ENCODE measurements at places on chromosomes 1 and 21. TPM values are rescaled to one million over a fixed set of nuclear protein-coding genes. Genes with fewer than 3 reads are reported as not detected.
A peak's percentile ranks its signal among the peaks of the same experiment; 100 is the strongest.

- DNase-seq: peak; percentile 29
Observed at GRCh38 chr1:13965770-13966398, 265.9 kb downstream of the PRDM2 start.

GRCh38 chr1:171213559-171214454, 28.7 kb downstream of the FMO2 start:
- no peak for DNase-seq

DNA sequence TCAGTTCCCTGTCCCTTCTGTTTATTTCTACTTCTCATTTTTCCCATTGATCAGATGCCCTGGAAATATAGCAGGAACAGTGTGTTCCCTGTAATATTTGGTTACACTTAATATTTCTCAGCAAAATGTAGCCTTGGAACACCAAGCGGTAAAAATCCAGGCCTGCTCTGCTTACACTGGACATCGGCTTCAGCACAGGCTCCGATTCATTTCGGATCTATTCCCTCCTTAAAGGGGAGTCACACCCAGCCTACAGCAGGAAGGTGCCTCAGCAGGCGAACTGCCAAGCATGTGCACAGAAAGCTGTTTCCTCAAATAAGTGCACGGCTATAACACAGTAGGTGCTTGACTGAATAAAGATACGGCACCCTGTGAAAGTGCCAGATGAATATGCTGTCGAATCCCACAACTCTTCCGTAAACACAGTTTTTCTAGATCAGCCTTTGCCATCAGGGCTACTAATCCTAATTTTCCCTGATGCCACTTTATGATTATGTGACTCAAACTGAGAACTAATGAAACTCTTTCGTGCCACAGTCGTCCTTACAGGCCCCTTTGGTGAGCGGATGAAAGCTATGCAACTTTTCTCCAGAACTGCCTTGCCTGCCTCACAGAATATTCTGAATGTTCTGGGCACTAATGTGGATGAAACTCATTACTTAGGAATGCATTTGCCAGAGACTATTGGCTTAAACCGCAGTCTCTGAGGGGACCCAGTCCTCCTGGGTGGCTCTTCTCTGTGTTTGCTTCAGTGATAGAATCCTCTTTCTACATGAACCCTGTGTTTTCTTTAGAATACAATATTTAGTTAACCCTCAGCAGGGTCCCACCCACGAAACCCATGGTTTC, 275.5 kb upstream of the RUNX1 start:
- peak; percentile 88 for DNase-seq

DNA sequence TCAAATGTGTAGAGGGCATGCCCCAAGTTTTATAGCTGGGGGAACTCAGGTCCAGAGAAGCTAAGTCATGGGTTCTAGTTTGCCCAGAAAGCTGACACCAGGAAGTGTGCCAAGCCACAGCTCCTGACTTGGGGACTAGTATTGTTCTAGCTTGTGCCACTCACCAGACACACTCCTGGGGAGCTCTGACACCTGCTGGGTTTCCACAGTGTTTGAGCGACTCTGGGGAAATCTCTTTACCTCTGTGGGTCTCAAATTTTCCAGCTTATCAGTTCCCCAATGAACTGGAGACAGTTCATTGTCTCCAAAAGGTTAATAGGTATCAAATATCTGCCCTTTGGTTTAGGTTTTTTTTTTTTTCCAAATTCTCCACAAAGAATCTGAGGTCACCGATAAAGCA, 4.2 kb downstream of the KISS1 start:
- no peak for DNase-seq

DNA sequence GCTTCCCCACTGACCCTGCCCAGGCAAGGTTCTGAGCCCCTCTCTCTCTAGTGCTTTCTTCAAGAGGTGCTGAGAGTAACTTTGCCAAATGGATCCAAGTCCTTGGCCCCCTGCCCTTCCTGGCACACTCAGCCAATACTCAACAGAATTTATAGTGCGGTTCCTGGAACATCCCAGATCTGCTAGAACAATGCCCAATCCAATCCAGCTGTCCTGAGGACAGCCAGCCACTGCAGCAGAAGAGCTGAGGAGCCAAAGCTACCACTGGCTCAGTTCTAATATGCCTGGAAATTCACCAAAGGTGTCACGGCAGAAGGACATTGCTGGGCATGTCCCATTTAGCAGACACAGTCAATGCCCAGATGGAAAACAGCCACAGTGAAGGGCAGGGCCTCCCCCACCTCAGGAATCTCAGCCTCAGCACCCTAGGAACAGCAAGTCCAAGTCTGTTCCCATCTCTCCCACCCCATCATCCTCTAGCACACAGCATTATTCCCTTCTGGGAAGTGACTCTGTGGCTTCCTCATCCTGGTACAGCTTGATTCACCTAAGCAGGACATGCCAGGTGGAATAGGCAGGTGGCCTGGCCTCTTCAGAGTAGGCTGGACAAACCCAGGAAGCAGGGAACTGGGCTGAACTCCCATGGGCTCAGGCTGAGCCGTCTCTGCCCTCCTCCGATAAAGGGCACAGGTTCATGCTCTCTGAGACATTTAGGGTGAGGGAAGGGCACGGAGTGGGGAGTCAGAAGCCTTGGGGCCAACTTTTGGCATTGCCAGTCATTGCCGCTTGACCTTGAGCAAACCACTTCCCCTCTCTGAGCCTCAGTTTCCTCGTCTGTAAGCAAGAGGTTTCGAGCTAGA, 24.6 kb downstream of the PMVK start:
- DNase-seq: no peak

DNA sequence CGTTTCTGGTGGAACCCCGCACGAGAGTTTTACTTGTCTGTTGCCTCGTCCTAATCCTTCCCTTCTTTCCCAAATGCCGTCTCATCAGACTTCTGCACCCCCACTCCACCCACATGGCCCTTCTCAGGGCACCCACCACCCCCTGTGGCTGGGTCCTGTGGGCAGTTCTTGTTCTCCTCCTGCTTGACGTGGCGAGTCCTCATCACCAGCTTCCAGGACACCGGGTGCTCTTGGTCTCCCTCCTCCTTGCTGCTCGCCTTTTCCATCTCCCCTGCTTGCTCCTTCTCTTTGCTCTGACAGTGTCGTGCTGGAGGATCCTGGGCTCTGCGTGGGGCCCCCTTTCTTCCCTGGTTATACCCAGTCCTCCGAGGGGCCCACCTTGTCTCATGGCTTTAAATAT, 51.8 kb downstream of the B3GALT5 start:
- DNase-seq: no peak

The OR6K3 gene
- total RNA-seq: not detected

The ASCL5 gene
- total RNA-seq: not detected

The KCNN3 gene
- total RNA-seq: 30.8 TPM

The HMGCS2 gene
- not detected for total RNA-seq

Measured in myocyte (in vitro differentiated cells).